ENCODE measurements at places on chromosomes 4 and X. TPM values are rescaled to one million over a fixed set of nuclear protein-coding genes. Genes with fewer than 3 reads are reported as not detected.

Gene NEIL3
- polyA plus RNA-seq = 5.3 TPM

Gene CYLC1
- not detected for polyA plus RNA-seq

Gene FGF13
- 14.2 TPM for polyA plus RNA-seq

Gene CWH43
- polyA plus RNA-seq = 7.2 TPM

Gene PNMA6F
- 0.14 TPM for polyA plus RNA-seq
